GM23248 (cell line): ENCODE measurements at places on chromosomes 16 and 17. TPM values are rescaled to one million over a fixed set of nuclear protein-coding genes. Genes with fewer than 3 reads are reported as not detected.

DNA sequence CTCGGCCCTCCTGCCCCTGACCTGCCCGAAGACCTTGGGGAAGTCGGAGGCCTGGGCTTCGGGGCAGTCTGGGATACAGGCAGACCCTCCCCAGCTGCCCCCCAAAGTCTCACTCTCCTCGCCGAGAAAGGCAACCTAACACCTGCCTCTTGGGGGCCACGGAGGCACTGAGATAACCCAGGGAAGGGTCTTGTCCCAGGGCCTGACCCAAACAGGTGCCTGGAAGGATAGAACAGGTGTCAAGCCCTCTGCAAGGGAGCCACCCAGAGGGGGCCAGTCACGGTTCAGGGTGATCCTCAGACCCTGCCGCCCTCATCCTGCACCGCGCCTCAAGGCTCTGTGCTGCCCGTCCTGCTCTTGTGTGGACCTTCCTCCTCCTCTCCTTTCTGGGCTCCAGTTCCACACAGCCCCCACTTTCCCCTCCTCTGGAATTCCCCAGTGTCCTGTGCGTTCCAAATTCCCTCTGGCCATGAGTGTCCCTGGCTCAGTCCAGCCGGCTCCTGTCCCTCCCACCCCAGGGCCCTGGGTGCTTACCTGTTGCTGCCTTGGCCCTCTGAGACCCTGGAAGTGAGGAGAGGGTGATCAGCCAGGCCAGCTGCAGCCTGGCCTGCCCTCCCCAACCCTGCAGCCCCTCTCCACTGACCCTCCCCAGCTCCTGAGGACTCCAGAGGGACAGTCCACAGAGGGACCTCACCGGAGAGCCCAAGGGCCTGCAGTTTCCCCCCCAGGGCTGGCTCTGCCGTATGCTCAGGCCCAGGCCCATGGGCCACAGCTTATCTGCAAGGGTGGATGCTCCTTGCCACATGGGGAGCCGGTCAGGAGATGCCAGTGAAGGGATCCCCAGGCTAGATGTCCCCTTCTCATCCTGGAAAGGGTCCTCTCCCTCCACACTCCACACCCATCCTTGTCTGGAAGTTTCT, 3.8 kb downstream of the PRSS27 start:
- DNase-seq = no peak

DNA sequence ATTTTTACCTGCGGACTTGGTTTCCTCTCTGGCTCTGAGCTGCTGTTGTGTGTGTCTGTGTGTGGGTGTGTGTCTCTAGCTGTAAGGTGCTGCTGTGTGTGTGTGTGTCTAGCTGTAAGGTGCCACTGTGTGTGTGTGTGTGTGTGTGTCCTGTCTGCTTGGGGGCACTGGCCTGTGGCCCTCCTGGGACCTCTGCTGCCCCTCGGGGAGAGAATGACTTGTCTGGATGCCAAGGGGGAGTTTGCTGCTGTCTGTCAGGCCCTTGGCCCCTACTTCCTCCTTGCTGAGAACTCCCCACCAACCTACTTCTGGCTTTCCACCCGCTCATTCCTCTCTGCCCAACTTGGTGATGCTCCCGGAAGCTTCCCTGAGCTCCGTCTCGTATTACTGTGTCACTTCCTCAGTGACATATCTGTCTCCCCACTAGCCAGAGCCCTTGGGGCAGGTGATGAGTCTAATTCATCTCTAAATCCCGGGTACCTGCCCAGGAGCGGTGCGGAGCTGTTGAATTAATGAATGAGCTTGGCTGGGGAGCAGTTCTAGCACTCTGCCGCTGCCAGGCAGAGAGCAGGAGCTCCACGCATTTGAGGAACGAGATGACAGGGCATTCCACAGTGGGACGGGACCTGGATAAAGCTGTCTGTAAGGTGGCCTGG, 3.5 kb upstream of the LASP1NB start:
- peak; percentile 21 for DNase-seq

ST6GALNAC2 gene
- 0.65 and 1.4 TPM in 2 replicates for total RNA-seq

GAST gene
- not detected in 2 replicates for total RNA-seq
